NCI-H1092 treated with DMSO at 0.1 percent for 48 hours (cell line): ENCODE measurements at places on chromosomes 11 and 22.

DNA sequence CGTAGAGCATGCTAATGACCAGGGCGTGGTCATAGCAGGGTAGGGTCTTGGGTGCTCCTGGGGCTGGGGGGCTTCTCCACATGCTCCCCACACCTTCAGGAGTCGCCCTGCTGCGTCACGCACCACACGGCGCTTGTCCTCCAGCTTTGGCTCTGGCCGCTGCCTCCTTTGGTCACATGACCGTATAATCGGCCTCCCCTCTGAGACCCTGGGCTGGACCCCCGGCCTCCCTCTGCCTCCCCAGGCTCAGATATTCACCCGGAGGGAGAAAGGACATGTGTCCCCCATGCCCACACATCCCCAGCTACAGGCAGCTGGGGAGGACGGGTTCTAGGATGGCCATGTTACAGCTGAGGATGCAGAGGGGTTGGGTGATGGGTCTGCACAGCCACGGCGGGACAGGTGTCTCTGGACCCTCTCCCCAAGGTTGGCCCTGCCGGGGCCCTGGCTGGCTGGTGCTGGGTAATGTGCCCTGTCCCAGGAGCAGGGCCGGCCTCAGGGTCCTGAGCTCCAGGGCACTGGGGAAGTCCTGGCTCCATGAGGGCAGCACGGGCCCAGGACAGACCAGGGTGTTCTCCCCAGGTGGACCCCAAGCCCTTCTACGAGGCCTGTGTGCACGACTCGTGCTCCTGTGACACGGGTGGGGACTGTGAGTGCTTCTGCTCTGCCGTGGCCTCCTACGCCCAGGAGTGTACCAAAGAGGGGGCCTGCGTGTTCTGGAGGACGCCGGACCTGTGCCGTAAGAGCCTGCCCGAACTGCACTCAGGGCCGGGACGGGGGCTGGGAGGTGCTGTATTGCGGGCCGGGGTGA, 14.5 kb downstream of the MUC2 start:
- DNase-seq, result no peak

- DNase-seq, result no peak
Observed at GRCh38 chr11:69215784-69216415, 60.2 kb downstream of the SMIM38 start.

DNA sequence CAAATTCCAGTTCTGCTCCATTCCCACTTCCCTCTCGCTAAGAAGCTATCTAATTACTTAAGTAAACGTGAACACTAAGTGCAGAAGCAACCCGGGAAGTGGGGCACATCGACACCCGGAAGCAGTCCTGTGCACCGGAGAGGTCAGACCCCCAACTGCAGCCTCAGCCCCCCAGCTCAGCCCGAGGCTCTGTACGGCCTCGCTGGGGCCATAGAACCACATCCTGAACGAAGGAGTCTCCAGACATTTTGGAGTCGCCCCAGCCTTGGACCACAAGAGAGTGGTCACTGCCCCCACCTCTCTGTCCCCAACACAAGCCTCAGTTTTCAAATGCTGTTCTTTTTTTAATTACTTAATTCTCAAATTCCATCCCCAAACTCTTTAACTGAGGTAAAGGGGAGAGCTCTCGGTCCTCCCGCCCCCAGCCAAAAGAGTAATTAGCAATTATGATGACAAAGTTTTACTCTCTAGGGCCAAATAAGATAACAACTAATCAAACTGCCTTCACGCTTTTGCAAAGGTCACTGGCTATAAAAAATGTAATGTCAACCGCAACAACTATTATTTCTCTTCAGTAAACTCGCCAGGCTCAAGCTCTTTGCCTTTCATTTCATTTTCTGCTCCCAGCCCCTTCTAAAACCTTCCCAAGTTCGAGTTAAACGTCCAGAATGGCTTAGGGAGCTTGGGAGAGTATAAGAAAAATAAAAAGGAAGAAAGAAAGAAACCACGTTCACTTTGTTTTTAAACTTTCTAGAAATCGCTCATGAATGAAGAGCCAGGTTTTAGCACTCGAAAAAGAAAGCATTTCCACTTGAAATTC, 2.2 kb downstream of the PAX6 start:
- no peak for DNase-seq

DNA sequence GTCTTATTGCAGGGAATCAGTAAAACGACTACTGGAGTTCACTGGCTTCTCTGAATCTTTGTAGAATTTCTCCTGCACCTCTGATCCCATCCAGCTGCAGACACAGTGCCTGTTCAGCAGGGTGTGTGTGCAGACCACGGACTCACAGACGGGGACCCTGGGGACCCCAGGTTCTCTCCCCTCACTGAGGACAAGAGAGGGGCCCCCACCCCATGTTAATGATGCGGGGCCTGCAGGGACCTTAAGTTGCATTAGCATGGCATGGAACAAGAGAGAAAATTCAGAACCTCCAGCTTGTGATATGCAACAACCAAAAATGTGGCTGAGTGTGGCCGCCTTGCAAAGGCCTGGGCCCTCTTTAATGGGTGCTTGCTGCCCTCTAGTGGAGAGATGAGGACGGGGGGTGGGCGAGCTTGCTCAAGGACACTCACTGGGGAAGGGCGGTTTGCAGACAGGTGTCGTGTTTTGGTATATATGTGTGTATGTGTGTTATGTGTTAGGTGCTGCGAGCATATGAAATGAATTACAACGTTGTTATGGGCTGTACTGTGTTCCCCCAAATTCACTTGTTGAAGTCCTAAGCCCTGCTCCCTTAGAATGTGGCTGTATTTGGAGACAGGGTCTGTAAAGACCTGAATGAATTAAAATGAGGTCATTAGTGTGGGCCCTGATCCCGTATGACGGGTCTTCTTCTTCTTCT, 84.4 kb upstream of the SEPTIN5 start:
- peak; percentile 75 for DNase-seq

- DNase-seq, result no peak
Observed at GRCh38 chr11:116543911-116544475, 228.8 kb downstream of the BUD13 start.

GRCh38 chr11:72996959-72997358, 145.2 kb downstream of the FCHSD2 start:
- no peak for DNase-seq

DNA sequence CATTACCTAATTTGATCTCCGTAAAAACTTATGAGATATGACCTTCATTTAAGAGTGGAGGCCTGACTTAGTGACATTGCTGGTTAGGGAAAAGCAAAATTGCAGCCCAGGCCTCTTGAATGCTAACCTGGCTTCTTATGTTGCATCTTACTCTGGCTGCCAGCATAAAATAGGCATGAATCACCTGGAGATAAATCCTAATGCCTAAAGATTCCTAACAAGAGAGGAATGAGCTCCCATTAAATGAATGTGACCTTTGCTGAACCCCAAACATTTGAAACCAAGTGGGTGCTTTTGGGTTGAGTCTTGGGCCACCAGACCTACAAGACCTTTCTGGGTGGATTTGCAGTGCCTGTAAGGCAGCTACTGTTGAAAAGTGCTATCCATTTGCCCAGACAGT, 1145.6 kb upstream of the TENM4 start:
- no peak for DNase-seq
